ENCODE measurements at places on chromosomes 5 and 9. TPM values are rescaled to one million over a fixed set of nuclear protein-coding genes. Genes with fewer than 3 reads are reported as not detected.

ZBTB43 gene
- total RNA-seq, result 41.0 TPM

EIF4E1B gene
- not detected for total RNA-seq

PCDHA2 gene
- not detected for total RNA-seq

CARTPT gene
- total RNA-seq, result not detected

TXNDC15 gene
- total RNA-seq, result 56.9 TPM

PLEKHG4B gene
- not detected for total RNA-seq

PCA3 gene
- not detected for total RNA-seq

C5 gene
- total RNA-seq, result 2.1 TPM

BRD8 gene
- 62.9 TPM for total RNA-seq

GRCh38 chr5:6765612-6766525 is 52.6 kb downstream of the TENT4A start:
- peaks cover 11% of the 10 kb centered on the region for H3K4me1 ChIP-seq
- no peaks in the 10 kb centered on the region for H3K27me3 ChIP-seq
- no peak overlapping the region for H3K4me3 ChIP-seq
- no peak overlapping the region for H3K27ac ChIP-seq
- peak; percentile 77 for DNase-seq

DNA sequence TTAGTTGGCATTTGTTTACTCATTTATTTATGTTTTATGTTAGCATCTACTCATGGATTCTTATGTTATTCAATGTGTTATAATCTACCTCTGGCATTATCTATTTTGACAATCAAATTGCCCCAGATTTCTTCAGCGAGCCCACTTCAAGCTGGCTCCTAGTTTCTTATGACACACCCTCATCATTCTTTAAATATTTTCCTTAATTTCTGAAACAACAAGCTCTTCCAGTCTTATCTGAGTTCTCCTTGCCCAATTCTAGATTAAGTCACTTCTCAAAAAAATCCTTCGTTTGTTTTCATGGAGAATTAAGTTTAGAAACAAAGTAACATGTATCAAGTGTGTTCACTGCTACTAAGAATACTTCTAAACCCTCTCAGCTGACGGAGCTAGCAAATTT is 229.8 kb downstream of the SEMA5A start:
- H3K27me3 ChIP-seq, result no peaks in the 10 kb centered on the region
- no peak for DNase-seq
- H3K36me3 ChIP-seq, result no peaks in the 10 kb centered on the region
- no peaks in the 10 kb centered on the region for H3K4me1 ChIP-seq

DNA sequence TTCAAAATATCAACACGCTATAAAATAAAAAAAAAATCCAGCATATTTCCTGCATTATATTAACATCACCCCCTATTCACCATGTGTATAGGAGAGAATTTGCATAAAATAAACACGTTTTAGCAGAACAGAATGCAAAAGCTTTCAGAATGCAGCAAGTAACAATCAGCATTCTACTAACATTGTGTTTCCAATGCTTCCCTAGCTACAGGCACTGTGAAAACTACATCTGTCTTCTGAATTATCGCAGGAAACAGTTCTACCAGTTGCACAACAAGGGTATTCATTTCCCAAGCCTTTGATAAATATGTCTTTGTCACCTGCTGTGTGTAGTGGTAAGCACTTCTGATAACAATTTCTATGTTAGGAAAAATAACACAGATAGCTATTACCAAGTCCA is 1015.8 kb downstream of the CDH18 start:
- H3K36me3 ChIP-seq, result no peaks in the 10 kb centered on the region
- no peak overlapping the region for H3K27ac ChIP-seq
- no peaks in the 10 kb centered on the region for H3K4me1 ChIP-seq
- H3K27me3 ChIP-seq, result no peaks in the 10 kb centered on the region

GRCh38 chr5:129405222-129405621 is 54.9 kb upstream of the ADAMTS19 start:
- no peak for DNase-seq
- H3K27me3 ChIP-seq, result no peaks in the 10 kb centered on the region
- H3K27ac ChIP-seq, result no peak overlapping the region
- H3K4me1 ChIP-seq, result no peaks in the 10 kb centered on the region
- H3K4me3 ChIP-seq, result no peak overlapping the region

GRCh38 chr9:33202552-33203201 is 35.5 kb upstream of the B4GALT1 start:
- peaks cover 25% of the 10 kb centered on the region for H3K4me1 ChIP-seq
- peak; percentile 67 for DNase-seq
- no peak overlapping the region for H3K4me3 ChIP-seq
- peaks cover 12% of the 10 kb centered on the region for H3K27me3 ChIP-seq
- peak overlapping the region; percentile 75 for H3K27ac ChIP-seq
- H3K36me3 ChIP-seq, result no peaks in the 10 kb centered on the region

DNA sequence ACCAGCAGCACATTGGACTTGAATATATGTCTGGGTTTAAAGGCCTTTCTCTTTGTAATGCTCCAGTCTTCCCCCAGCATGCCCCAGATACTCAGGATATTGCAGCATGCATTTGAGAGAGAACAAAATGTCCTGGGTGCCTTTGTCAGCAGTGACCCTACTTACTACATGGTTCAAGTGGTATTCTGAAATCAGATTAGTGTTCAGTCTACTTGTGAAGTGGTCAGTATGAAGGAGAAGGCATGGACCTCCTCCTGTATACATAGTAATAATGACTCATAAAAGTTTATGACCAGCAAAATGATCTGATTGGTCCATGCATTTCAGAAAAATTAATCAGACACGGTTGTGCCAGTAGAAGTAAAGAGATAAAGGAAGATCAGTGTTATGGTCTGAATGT is 25.4 kb downstream of the GPR21 start:
- no peaks in the 10 kb centered on the region for H3K4me1 ChIP-seq
- no peaks in the 10 kb centered on the region for H3K27me3 ChIP-seq
- H3K27ac ChIP-seq, result no peak overlapping the region
- DNase-seq, result no peak

- no peaks in the 10 kb centered on the region for H3K4me1 ChIP-seq
- H3K4me3 ChIP-seq, result no peak overlapping the region
- DNase-seq, result no peak
- no peak overlapping the region for H3K27ac ChIP-seq
These were observed 43.5 kb downstream of the PKD2L2 start for GRCh38 chr5:137932800-137933199.

- H3K27me3 ChIP-seq, result peaks cover 2% of the 10 kb centered on the region
- H3K27ac ChIP-seq, result no peak overlapping the region
- DNase-seq, result no peak
- no peaks in the 10 kb centered on the region for H3K36me3 ChIP-seq
These were observed 79.6 kb downstream of the PHAX start for GRCh38 chr5:126680191-126680817.

- no peak for DNase-seq
- no peak overlapping the region for H3K27ac ChIP-seq
- no peaks in the 10 kb centered on the region for H3K36me3 ChIP-seq
These were observed 128.8 kb downstream of the GPBP1 start for GRCh38 chr5:57302643-57303042.

DNA sequence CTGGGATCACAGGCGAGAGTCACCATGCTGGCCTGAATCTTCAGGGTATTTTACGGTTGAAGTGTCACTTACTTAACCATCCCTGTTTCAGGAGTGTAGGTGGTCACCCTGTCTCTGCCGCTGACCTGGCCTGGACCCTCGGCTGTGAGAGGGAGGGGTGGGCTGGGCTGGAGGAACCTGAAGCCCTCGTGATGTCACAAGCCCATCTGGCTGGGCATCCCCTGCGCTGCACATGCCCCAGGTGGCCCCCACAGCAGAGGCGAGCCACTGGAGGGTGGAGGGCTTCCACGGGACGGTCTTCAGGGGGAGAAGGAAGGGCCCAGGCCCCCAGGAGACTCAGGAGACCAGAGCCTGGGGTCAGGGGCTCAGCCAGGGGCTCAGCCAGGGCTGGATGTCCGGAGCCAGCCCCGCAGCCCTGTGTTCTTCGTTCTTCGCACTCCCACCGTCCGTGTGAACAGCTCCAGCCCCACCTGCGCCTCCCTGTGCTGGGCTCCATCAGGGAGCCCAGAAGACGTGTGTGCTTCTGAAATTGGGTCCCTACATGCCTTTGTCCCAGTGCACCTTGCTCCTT is 7.6 kb upstream of the AHRR start:
- H3K36me3 ChIP-seq, result peaks cover 7% of the 10 kb centered on the region
- H3K27ac ChIP-seq, result no peak overlapping the region
- H3K4me1 ChIP-seq, result peaks cover 1% of the 10 kb centered on the region
- H3K4me3 ChIP-seq, result no peak overlapping the region
- peaks cover 1% of the 10 kb centered on the region for H3K27me3 ChIP-seq

DNA sequence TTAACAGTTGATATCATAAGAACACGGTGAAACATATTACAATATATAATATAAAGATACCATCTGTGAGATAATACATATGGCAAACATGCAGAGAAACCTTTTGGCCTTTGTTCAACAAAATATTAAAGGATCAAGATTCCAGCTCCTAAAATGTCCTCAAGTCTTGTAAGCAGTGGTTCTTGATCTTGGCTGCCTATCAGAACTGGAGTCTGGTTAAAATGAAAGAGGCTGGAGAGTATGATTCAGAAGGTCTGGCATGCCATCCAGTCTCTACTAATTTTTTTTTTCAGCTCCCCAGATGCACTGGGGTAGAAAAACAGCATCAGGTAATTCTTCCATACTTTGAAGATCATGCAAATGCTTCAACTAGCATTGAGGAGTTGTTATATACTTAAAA is 83.2 kb downstream of the TNC start:
- H3K4me1 ChIP-seq, result peaks cover 24% of the 10 kb centered on the region
- peaks cover 15% of the 10 kb centered on the region for H3K27me3 ChIP-seq
- no peak overlapping the region for H3K27ac ChIP-seq
- H3K4me3 ChIP-seq, result no peak overlapping the region
- H3K36me3 ChIP-seq, result peaks cover 3% of the 10 kb centered on the region

- peaks cover 38% of the 10 kb centered on the region for H3K27me3 ChIP-seq
- H3K27ac ChIP-seq, result no peak overlapping the region
- H3K4me1 ChIP-seq, result peaks cover 9% of the 10 kb centered on the region
- H3K36me3 ChIP-seq, result no peaks in the 10 kb centered on the region
These were observed 4.2 kb downstream of the C1QTNF2 start for GRCh38 chr5:160366230-160366629.

DNA sequence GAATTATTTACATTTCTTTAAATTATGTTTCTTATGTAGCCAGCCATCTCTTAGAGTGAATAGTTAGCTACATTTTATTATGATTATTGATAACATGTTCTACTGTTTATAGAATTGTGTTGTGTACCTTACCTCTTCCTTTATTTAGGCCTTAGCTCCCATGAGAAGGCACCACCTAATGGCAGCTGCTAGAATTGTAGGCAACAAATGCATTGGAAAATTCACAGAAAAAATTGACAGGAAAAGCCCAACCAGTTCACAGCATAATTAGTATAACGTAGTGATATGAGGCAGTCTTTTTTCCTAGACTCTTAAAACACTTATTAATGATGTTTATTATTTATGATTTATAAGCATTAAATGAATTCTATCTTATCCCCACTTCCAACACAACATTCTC is 175.8 kb downstream of the WDR70 start:
- H3K27ac ChIP-seq, result no peak overlapping the region
- H3K36me3 ChIP-seq, result peaks cover 2% of the 10 kb centered on the region
- no peaks in the 10 kb centered on the region for H3K27me3 ChIP-seq
- DNase-seq, result no peak

DNA sequence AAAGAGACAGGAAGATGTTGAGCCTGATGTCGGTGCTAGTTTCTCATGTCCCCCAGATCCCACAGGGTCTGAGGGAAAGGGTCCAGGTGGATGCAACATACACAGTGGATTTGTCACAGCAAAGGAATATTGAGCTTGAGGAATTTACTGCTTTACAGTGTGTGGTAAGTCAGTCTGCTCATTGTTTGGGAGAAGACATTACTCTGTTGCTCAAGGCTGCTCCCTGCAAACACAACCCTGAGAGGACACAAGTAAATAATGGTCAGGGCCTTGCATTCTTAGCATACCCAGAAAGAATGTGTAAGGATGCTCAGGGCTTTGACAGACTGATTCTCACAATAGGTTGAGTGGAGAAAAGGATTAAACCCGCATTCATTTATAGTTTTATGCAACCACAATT is 7.3 kb upstream of the MAN2A1 start:
- H3K27ac ChIP-seq, result no peak overlapping the region
- peaks cover 10% of the 10 kb centered on the region for H3K27me3 ChIP-seq
- H3K4me3 ChIP-seq, result no peak overlapping the region
- DNase-seq, result no peak

DNA sequence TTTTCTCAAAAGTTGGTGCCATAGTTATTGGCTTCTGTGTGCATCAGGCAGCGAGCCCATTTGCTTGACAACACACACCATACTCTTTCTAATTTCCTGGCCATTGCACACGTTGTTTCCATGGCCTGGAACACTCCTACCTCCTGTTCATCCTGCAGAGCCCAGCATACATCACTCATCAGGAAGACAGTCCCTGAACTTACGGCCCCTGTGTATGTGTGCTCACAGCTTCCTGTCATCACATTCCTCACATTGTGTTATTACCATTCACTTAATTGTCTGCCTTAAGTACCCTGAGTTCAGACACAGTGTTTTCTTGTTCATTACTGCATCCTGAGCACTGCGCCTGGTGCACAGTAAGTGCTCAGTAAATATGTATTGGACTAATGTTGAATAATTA is 355.9 kb downstream of the PRELID2 start:
- no peaks in the 10 kb centered on the region for H3K27me3 ChIP-seq
- no peak for DNase-seq
- no peaks in the 10 kb centered on the region for H3K4me1 ChIP-seq
- H3K4me3 ChIP-seq, result no peak overlapping the region

- no peak overlapping the region for H3K4me3 ChIP-seq
- no peaks in the 10 kb centered on the region for H3K36me3 ChIP-seq
- no peak overlapping the region for H3K27ac ChIP-seq
- no peak for DNase-seq
- H3K27me3 ChIP-seq, result peaks cover 3% of the 10 kb centered on the region
These were observed 72.6 kb downstream of the MVB12B start for GRCh38 chr9:126399251-126399650.

GRCh38 chr5:1323803-1324173 is 21.1 kb downstream of the CLPTM1L start:
- no peak overlapping the region for H3K4me3 ChIP-seq
- no peak overlapping the region for H3K27ac ChIP-seq
- DNase-seq, result no peak
- no peaks in the 10 kb centered on the region for H3K27me3 ChIP-seq
- peaks cover 2% of the 10 kb centered on the region for H3K4me1 ChIP-seq

DNA sequence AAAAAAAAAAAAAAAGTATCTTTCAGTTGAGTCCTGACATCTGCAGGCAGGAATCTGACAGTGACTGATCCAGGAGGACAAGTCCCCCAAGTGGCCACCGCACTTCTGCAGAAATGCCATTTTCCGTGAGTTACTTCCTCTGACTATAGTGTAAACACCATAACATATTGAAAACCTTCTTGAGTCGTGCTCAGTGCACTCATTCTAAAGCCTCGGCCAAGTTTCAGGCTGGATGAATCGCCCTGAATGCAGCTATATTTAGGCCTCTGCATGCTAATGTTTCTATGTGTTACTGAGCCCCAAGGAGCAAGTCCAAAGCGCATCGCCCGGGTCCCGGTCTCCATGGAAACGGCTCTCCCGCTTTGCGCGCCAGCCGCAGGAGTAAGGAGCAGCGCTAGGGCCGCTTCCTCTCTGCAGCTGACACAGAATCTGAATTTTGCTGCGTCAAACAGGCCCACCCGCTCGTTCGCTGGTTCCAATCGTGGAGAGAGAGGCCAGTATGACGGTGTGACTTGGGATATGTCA is 335.4 kb downstream of the MSX2 start:
- no peak overlapping the region for H3K27ac ChIP-seq
- H3K4me1 ChIP-seq, result peaks cover 14% of the 10 kb centered on the region
- peak overlapping the region; percentile 71 for H3K4me3 ChIP-seq
